RWPE2 (cell line): ENCODE measurements at places on chromosomes 4 and X.

- H3K36me3 ChIP-seq: no peaks in the 10 kb centered on the region
- H3K27me3 ChIP-seq: no peaks in the 10 kb centered on the region
- no peak overlapping the region for H3K27ac ChIP-seq
- H3K4me3 ChIP-seq: no peak overlapping the region
Measured at GRCh38 chrX:112368371-112368770, 285.8 kb upstream of the TRPC5 start.

- no peak for DNase-seq
- no peaks in the 10 kb centered on the region for H3K27me3 ChIP-seq
- H3K4me1 ChIP-seq: no peaks in the 10 kb centered on the region
- no peaks in the 10 kb centered on the region for H3K36me3 ChIP-seq
Measured at GRCh38 chr4:29578329-29578728, 1141.8 kb upstream of the PCDH7 start.

DNA sequence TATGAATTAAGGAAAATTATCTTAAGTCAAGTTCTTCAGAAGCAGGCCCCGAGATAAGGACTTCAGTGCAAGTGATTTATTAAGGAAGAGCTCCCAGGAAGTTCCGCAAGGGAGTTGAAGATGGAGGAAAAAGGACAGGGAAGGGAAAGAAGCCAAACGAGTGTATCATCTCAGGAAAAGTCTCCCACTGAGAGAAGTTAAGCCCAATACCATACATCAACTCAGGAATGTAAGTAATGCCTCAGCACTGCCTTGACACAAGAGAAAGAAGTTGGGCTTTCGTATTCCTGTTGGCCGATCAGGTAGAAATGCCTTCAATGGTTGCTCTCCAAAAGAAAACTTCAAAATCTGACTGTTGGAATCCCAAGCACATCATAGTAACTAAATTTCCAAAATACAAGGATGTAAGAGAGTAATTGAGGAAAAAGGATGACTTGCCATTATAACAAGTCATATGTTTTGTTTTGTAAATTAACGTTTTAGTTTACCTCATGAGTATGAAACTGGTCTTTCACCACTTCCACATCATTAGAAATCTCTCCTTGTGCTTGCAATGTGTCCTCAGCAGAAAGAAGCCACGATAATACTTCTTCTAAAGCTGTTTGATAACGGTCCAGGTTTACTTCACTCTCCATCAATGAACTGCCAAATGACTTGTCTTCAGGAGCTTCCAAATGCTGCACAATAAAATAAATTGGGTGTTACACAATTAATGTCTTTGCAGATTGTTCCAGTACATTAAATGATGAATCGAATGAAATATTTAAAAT, 566.7 kb downstream of the DMD start:
- DNase-seq: no peak
- H3K4me3 ChIP-seq: no peak overlapping the region
- H3K27me3 ChIP-seq: no peaks in the 10 kb centered on the region

DNA sequence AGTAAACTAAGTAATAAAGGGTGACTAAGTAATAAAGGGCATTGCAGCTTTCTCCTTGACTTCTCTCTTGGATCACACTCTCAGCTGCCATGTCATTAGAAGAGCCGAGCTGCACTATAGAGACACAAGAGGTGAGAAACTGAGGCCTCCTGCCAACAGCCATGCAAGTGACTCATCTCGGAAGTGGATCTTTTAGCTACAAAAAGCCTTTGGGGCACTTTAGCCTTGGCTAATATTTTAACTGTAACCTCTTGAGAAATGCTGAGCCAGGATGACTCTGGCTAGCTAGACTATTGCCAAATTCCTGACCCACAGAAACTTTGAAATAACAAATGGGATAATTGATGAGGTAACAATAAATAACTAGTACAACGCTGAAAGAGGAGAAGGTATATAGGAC, 1.5 kb upstream of the NEIL3 start:
- H3K36me3 ChIP-seq: peaks cover 11% of the 10 kb centered on the region; the same call in 1 of the 2 replicates
- H3K4me3 ChIP-seq: no peak overlapping the region
- H3K4me1 ChIP-seq: peaks cover 26% of the 10 kb centered on the region
- DNase-seq: no peak
- H3K27ac ChIP-seq: peak overlapping the region; percentile 7

- no peak for DNase-seq
- no peaks in the 10 kb centered on the region for H3K27me3 ChIP-seq
- H3K36me3 ChIP-seq: no peaks in the 10 kb centered on the region
- no peak overlapping the region for H3K4me3 ChIP-seq
- no peaks in the 10 kb centered on the region for H3K4me1 ChIP-seq
Measured at GRCh38 chr4:42281324-42282020, 115.8 kb upstream of the SHISA3 start.

DNA sequence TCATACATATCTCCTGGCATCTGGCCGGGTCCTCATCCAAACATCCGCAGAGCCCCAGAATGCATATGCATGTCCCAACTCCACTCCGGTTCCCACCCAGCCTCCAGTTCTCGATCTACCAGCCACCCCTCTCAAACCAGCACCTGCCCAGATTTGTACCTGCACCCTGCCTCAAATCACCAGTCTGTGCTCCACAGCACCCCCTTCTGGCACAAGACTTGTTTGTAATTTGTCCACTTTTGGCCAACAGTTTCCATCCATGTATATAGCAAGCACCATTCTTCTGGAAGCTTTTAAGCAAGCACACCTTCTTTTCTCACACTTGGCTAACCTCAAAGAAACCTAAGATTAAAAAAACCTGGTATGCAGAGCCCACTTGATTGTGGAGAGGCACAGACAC, 644.1 kb downstream of the MID1IP1 start:
- H3K4me3 ChIP-seq: no peak overlapping the region
- no peak overlapping the region for H3K27ac ChIP-seq
- H3K4me1 ChIP-seq: no peaks in the 10 kb centered on the region
- H3K27me3 ChIP-seq: no peaks in the 10 kb centered on the region
- H3K36me3 ChIP-seq: no peaks in the 10 kb centered on the region
- DNase-seq: no peak

DNA sequence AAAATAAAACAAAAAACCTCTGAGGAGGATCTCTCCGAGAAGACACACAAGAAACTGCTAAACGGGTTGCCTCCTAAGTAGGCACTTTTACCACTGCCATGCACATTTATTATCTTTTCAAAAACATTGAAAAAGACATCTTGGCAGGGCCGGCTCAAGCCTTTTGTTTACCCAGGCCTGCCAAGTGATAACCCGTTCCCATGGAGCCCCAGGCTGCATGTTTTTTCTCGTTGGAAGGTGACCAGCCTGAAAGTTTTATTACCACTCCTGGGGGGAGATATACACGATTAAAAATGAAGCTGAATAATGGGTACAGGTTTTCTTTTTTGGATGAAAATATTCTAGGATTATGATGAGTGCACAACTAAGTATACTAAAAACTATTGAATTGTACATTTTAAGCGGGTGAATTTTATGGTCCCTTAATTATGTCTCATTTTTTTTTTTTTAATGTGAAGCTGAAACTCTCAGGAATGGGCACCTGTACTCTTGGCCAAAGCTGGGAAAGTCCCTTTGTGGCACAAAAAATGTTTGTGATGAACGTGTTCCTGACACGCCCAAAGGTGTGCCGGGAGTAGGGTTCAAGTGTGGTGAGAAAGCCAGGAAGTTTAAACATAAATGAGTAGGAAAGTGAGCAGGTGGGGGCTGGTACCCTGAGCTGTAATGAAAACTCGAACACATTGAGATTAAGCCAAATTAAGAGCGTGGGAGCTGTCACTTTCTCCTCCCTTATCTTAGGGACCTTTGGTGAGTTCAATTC, 1.5 kb upstream of the MAP7D2 start:
- no peaks in the 10 kb centered on the region for H3K4me1 ChIP-seq
- no peaks in the 10 kb centered on the region for H3K27me3 ChIP-seq
- H3K4me3 ChIP-seq: no peak overlapping the region
- H3K36me3 ChIP-seq: no peaks in the 10 kb centered on the region

DNA sequence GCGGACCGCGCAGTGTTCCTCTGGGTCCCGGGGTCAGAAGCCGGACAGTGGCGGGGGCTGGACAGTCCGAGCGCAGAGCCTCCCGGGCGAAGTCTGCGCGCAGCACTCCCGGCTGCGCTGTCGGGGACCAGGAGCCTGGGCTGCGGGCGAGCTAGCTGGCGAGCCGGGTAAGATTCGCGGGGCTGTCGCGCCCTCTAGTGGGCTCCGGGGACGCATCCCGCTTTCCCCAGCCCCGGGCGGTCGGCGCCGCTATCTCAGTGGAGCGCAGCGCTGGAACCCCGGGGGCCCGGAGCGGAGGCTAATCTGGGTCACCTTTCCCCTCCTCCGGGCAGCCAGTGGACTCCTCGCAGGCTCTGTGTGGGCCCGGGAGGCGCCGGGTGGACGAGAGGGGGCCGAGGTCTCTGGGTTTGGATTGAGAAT, 4.2 kb downstream of the PDGFRA start:
- peak; percentile 80 for DNase-seq
- H3K27me3 ChIP-seq: peaks cover 48% of the 10 kb centered on the region
- no peak overlapping the region for H3K27ac ChIP-seq
- no peaks in the 10 kb centered on the region for H3K36me3 ChIP-seq
- H3K4me3 ChIP-seq: peak overlapping the region; percentile 19

- no peaks in the 10 kb centered on the region for H3K36me3 ChIP-seq
- no peak overlapping the region for H3K4me3 ChIP-seq
- H3K4me1 ChIP-seq: no peaks in the 10 kb centered on the region
- DNase-seq: no peak
- H3K27ac ChIP-seq: no peak overlapping the region
- no peaks in the 10 kb centered on the region for H3K27me3 ChIP-seq
Measured at GRCh38 chr4:125784741-125785140, 470.0 kb downstream of the FAT4 start.

GRCh38 chr4:118367361-118367760, 14.6 kb upstream of the PRSS12 start:
- no peak for DNase-seq
- H3K4me3 ChIP-seq: no peak overlapping the region

- no peak overlapping the region for H3K4me3 ChIP-seq
- no peak for DNase-seq
- peaks cover 14% of the 10 kb centered on the region for H3K27me3 ChIP-seq
Measured at GRCh38 chr4:5157791-5158770, 106.8 kb downstream of the STK32B start.

DNA sequence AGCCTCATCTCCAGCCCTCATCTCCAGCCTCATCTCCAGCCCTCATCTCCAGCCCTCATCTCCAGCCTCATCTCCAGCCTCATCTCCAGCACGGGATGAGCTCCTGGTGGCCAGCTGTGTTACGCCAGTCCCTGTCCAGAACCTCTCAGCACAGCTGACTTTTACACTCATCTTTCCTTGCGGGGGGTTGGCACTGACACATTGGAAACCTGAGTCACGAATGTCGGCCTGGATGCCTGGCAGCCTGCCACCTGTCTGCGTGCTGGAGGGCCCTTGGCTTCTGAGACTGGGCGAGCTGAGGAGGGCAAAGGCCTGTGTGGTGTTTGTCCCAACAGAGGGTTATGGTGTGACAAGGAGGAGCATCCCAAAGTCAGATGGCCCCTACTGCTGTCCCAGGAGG, 66.1 kb upstream of the HGFAC start:
- DNase-seq: no peak
- no peaks in the 10 kb centered on the region for H3K36me3 ChIP-seq
- H3K4me1 ChIP-seq: no peaks in the 10 kb centered on the region
- no peak overlapping the region for H3K4me3 ChIP-seq
- no peak overlapping the region for H3K27ac ChIP-seq

DNA sequence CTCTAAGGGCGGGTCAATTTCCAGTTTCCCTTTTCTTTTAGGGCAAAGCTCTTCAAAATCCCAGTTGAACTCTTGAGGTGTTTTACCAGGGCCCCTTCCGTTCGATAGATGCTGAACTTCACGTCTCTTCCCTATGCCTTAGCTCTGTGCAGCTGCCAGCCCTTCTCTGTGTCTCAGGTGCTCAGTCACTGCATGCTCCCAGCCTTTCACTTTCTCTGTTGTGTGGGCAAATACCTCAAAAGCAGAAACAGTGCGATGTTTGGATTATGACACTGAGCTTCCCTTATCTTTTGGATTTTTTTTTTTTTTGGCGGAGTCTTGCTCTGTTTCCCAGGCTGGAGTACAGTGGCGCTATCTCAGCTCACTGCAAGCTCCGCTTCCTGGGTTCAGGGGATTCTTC, 108.5 kb downstream of the CLDN22 start:
- no peaks in the 10 kb centered on the region for H3K4me1 ChIP-seq
- no peak for DNase-seq
- no peak overlapping the region for H3K27ac ChIP-seq
- peaks cover 10% of the 10 kb centered on the region; the same call in 1 of the 2 replicates for H3K36me3 ChIP-seq

DNA sequence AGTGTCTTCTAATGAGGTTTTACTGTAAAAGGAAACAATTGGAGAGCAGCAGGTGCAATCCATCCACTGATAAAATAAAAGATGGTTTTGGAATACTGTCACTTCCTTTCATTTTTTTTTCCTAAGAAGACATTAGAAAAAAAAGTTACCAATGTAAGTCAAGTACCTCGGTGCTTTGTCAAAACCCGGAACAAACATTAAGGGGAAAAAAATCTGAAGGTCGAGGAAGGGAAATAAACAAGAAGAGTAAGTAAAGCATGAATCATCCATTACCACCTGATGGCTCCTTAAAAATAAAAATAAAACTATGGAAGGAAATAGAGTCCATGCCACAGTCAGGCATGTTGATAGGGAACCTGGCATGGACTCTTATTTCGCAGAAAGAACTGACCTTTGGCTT, 15.3 kb upstream of the XPNPEP2 start:
- no peaks in the 10 kb centered on the region for H3K27me3 ChIP-seq
- H3K27ac ChIP-seq: no peak overlapping the region
- H3K4me3 ChIP-seq: no peak overlapping the region
- H3K36me3 ChIP-seq: no peaks in the 10 kb centered on the region
- no peak for DNase-seq

DNA sequence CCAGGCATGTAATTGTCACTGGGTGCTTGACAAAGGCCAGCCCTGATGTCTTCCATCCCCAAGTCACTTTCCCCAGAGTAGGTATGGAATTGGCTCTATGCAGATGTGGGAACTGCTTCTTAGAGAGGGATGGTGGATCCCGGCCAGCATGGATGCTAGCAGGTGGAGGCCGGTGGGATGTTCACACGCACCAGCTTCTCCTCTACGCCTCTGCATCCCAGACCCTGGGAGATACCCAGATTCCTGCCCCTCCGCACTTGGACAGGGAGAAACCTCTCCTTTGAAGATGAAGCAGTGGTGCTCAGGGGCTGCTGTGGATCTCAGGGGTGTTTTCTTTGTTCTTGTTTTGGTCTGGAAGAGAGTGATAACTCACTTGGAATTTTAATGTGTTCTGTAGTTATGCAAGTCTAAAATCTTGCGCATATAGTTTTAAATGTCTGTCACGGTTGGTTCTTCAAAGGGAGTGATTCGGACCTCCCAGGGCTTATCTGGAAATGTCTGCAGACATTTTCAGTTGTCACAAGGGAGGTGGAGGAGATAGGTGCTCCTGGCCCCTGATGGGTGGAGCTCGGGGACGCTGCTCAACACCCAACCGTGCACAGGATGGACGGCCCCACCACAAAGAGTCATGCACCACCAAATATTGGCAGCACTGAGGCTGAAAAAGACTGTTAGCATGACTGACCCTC, 308.0 kb downstream of the DHRSX start:
- no peak overlapping the region for H3K27ac ChIP-seq
- H3K27me3 ChIP-seq: no peaks in the 10 kb centered on the region
- no peaks in the 10 kb centered on the region for H3K4me1 ChIP-seq
- no peak overlapping the region for H3K4me3 ChIP-seq
- no peaks in the 10 kb centered on the region for H3K36me3 ChIP-seq
